ENCODE measurements at places on chromosomes 12 and 14.

GRCh38 chr12:105261010-105261409 is 25.0 kb upstream of the APPL2 start:
- DNase-seq = no peak

DNA sequence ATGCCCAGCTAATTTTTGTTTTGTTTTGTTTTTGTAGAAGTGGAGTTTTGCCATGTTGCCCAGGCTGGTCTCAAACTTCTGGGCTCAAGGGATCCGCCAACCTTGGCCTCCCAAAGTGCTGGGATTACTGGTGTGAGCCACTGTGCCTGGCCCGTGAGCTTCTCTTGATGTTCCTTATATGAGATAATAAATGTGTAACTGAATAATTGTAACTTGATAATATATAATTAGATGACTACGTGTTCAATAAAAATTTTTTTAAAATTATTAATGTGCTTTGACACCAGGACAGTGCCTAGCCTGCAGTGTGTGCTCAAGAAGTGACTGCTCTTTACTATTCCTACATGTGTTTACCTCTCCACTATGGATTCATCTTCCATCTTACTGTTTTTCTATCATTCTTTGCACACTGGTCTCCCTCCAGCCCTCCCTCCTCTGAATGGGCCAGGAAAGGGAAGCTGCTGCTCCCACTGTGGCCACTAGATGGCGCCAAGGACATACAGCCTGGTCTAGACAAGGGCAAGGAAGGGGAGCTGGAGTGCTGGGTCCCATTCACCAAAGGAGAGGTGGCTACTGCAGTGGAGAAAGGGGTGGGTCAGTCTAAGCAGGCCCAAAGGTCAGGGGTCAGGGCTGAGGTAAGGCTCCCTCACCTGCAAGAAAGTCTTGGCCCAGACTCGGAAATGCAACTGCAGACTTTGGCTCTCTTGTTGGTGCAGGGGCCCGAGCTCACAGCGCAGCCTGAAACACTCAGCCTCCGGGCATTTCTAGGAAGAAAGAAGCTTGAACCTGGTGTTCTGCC is 14.7 kb upstream of the ZNF385A start:
- peak; percentile 92 for DNase-seq

GRCh38 chr14:86575141-86575540 is 1045.2 kb downstream of the FLRT2 start:
- DNase-seq = no peak

DNA sequence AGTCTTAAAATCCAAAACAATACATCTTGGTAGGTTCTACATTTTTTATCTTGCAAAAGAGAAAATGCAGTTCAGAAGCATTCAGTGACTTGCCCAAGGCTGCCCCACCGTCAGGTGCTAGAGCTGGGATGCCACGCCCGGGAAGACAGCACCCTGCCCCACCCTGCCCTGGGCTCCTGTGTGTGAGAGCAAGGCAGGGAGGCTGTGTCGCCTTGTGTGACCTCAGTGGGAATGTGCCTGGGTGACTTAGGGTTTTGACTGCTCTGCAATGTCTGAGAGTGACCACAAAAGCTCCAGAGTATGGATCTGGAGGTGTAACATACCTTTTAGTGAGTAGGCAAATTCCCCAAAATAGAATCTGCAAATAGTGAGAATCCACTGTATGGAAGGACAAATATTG is 60.0 kb downstream of the AACS start:
- DNase-seq = no peak

- DNase-seq = no peak
Observed at GRCh38 chr12:106643000-106643399, 60.2 kb downstream of the RFX4 start.
